ENCODE measurements at places on chromosomes 13 and 19.

DNA sequence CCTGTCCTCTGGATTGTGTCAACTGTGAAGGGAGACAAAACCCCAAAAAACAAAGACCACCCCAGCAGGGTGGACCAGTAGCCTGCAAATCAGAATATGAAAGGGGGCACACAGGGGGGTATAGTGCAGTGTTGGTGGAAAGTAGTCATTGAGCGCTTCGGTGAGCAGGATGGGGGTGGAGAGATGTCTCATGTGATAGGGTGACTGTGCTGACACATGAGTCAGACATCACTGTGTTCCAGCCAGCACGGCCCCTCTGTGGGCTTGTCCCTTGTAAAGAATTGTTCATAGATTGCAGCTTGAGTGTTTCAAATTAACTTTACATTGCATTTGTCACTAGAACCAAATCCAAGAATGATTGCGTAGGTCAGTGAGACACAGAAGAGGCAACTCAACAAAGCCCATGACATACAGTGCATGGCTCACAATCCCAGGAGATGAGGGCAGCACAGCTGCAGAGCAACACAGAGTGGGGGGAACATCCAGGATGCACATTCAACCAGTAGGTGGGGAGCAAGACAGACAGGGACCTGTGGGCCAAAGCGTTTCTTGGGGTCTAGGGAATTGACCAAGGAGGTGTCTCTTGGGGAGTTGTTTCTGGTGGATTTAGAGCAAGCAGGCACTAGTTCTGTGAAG lies 7.5 kb downstream of the ZNF440 start:
- DNase-seq = no peak

DNA sequence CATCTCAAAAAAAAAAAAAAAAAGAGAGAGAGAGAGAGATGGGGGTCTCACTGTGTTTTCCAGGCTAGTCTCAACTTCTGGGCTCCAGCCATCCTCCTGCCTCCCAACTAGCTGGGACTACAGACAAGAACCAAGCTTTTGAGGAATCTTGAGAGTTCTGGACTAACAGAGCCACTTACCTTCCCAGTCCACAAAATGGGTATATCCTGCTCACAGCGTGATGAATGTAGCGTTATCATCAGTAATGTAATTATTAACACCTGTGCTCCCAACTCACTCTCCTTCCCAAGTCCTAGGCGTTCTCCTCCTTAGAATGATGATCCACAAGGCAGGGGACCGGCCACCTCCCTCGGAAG lies 4.6 kb upstream of the NANOS3 start:
- no peak for DNase-seq

DNA sequence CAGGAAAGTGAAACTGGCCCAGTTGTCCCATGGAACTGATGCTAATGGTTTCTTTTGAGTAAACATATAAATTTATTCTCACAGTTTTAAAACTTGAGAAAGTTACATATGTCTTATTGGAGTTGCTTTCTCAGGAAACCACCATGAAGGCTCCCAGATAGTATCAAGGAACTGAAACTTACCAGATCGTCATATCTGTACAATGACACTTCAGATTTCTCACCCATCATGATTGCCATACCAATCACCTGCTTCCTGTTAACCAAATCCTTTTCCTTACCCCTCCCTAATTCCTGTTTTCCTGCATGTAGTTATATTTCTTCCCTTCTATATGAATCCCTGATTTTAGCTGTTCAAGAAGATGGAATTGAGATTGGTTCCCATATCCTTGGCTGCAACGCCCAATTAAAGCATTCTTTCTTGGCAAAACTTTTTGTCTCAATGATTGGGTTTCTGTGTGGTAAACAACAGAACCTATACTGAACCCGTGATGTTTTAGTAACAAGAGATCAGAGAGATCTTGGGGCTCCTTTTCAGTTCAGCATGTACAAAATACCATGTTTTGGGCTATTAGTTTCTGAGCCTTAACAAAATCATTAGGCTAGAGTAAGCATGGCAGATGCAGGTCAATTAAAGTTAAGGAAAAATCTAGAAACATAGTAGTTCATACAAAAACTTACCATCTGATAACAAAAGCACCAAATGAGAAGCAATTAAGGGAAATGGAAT lies 781.3 kb upstream of the MIR17HG start:
- no peak for DNase-seq

- no peak for DNase-seq
Measured at GRCh38 chr13:111514610-111515306, 194.3 kb downstream of the TEX29 start.

DNA sequence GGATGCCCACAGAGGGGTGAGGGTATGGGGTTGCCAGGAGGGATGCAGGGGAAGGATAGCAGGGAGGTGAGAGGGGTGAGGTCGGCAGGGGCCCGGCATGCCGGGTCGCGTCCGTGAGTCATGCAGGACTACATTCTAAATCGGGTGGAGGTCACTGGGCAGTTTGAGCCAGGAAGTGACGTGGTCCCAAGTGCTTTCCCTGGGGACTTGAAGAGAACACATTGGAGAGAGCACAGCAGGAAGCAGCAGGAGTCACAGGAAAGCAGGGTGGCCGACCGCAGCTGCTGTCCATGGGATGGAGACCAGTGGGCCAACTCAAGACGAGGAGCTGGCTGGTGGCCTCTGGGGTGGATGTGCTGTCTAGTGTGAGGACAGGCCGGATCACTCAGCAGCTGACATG lies 92.0 kb upstream of the WASF3 start:
- DNase-seq = no peak

- DNase-seq = no peak
Measured at GRCh38 chr13:80498433-80498832, 157.5 kb upstream of the SPRY2 start.
